ENCODE measurements at places on chromosomes 1 and 21.

- no peak for DNase-seq
These were observed 257.5 kb upstream of the B3GALT2 start for GRCh38 chr1:193443886-193444285.

DNA sequence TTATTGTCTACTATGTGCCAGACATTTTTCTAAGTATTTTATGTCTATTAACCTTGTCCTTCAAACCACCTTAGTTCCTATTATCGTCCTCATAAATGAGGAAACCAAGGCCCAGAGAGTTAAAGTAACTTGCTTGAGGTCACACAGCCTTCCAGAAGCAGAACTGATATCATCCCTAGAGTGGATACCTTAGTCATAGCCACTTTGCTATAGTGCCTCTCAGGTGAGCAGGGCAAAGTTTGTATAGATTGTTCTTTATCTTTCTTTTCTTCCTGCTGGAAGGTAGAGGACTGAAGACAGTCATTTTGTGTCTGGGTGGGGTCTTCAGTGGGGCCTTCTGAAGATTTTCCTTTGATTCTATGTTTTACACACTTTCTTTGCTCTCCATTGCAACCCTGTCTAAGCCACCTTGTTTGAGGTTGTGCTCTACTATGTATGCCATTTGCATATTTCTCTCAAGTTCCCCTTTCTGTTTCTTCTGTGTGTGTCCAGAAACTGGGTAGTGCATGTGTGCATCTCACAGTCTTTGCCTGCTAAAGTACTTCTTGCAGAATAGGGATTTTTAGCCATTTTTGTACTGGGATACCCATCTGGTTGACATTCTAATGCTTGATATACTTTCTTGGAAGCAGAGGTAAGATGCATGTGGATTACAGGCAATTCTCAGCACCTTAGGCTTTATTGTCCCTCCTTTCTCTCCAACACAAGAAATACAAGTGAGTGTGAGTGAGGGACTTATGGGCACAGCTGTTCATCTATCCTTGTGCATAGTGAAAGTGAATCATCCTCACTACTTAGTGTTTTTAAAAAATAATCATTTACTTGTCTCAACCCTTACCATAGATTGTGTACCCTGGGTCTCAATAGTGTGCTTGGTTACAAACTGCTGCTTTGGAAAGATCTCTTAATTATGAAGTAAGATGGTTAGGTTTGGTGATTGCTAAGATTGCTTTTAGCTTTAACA, 207.6 kb upstream of the HMCN1 start:
- no peak for DNase-seq

DNA sequence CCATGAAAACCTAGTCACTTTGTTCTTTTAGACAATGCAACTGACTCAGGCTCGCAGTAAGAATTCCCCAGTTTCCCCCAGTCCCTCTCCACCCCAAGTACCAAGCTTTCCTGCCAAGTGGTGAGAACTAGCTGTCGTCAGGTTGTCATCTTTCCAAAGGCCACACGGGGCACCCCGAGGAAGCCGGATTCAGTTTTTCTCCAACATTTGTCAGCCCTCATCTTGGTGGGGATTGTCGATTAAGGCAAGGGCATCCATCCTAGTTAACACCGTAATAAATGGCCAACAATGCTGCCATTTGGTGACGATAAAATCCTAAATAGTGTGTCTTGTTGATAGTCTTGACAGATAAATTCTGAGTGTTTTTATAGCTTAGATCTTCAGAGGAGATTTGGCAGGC, 55.9 kb upstream of the PROX1 start:
- no peak for DNase-seq

- DNase-seq = no peak
These were observed 132.8 kb upstream of the CD34 start for GRCh38 chr1:208043691-208044181.

DNA sequence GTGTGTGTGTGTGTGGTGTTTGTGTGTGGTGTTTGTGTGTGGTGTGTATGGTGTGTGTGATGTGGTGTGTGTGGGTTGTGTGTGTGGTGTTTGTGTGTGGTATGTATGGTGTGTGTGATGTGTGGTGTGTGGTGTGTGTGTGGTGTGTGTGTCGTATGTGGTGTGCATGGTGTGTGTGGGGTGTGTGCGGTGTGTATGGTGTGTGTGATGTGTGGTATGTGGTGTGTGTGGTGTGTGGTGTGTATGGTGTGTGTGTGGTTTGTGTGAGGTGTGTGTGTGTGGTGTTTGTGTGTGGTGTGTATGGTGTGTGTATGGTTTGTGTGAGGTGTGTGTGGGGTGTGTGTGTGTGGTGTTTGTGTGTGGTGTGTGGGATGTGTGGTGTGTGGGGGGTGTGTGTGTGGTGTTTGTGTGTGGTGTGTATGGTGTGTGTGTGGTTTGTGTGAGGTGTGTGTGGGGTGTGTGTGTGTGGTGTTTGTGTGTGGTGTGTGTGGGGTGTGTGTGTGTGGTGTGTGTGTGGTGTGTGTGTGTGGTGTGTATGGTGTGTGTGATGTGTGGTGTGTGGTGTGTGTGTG, 106.2 kb upstream of the ADAR start:
- no peak for DNase-seq

DNA sequence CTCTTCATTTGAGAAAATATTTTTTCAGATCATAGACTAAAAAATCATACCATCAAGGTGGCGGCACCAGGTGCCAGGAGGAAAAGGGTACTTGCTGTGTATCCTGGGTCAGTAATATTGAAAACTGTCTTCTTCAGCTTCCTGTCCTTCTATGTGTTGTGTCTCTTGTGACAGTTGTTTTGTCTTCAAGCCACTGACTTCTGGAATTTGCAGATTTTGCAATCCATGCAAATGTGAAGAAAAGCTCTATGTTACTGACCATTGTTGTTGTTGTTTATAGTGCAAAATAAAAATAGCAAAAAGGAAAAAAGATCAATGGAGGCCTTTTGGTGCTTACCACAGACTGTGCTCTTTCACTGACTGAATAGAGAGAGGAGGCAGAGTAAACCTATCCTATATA, 83.2 kb upstream of the RHOU start:
- DNase-seq = no peak

- no peak for DNase-seq
These were observed 21.3 kb upstream of the PHTF1 start for GRCh38 chr1:113780374-113781146.

GRCh38 chr1:6358144-6358624, 35.4 kb downstream of the ACOT7 start:
- no peak for DNase-seq

All from right renal pelvis (tissue), 4 donors.